ENCODE measurements at places on chromosomes 3 and 15. TPM values are rescaled to one million over a fixed set of nuclear protein-coding genes. Genes with fewer than 3 reads are reported as not detected.

GRCh38 chr15:78052545-78052944 lies 25.0 kb downstream of the TBC1D2B start:
- no peak for DNase-seq

GRCh38 chr3:102400142-102400541 lies 34.7 kb upstream of the ZPLD1 start:
- no peak for DNase-seq

GRCh38 chr3:138479438-138479863 lies 45.0 kb downstream of the ESYT3 start:
- no peak for DNase-seq

GRCh38 chr3:192174283-192174682 lies 553.1 kb downstream of the FGF12 start:
- DNase-seq: no peak

- no peak for DNase-seq
Measured at GRCh38 chr3:61683549-61684236, 122.3 kb downstream of the PTPRG start.

DNA sequence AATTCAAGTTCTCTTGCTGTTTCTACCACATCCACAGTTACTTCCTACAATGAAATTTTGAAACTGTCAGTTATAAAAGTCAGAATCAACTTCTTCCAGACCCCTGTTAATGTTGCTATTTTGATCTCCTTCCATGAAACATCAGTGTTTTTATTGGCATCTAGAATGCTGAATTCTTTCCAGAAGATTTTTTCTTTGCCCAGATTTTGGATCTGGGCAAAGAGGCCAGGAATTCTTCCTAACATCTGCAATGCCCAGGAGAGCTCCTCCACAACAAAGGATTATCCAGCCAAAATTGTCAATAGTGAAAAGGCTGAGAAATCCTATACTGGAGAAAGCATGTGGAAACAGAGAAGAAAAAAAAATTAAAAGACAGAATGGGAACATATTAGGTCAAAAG lies 75.5 kb downstream of the SERPINI1 start:
- DNase-seq: no peak

- no peak for DNase-seq
Measured at GRCh38 chr3:193771011-193771652, 178.1 kb downstream of the OPA1 start.

- no peak for DNase-seq
Measured at GRCh38 chr3:61981060-61981459, 392.3 kb downstream of the FEZF2 start.

GRCh38 chr3:1444195-1444594 lies 351.4 kb downstream of the CNTN6 start:
- DNase-seq: no peak

DNA sequence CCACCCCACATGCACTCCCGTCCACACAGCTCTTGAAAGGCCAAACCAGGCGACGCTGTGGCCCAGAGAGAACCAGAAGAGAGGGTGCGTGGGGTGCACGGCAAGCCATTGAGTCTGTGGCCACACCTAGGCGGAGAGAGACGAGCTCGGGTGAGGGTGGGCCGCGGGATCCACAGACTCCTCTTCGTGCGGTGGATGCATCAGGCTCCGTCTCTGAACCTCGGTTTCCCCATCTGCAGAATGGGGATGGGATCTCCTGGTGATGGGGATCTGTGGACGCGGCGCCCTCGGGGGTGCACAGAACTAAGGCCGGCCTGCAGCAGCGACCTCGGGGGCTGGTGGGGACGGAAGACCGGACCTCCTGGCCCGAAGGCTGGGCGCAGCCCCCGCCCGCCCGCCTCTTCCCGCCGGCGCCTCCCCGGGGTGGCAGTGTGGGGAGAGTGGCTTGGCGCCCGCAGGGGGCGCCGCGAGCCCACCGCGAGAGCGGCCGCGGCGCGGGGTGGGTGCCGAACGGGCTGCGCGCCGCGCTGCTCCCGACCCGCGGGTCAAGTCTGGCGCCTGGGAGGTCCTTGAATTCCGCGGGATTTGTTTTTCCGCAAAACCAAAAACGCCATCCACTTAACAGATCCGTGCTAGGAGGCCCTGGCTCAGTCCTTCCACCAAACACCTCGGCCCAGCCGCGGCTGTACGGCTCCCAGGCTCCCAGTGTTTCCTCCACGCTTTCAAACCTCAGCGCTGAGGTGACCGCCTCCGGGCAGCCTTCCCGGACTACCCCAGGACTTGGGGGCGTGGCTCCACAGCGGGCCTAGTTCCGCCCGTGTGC lies 13.2 kb upstream of the ADPGK start:
- no peak for DNase-seq

GRCh38 chr3:46853441-46854415 lies 9.5 kb downstream of the MYL3 start:
- DNase-seq: no peak

GRCh38 chr15:83268147-83268546 lies 16.3 kb downstream of the BNC1 start:
- DNase-seq: no peak

DNA sequence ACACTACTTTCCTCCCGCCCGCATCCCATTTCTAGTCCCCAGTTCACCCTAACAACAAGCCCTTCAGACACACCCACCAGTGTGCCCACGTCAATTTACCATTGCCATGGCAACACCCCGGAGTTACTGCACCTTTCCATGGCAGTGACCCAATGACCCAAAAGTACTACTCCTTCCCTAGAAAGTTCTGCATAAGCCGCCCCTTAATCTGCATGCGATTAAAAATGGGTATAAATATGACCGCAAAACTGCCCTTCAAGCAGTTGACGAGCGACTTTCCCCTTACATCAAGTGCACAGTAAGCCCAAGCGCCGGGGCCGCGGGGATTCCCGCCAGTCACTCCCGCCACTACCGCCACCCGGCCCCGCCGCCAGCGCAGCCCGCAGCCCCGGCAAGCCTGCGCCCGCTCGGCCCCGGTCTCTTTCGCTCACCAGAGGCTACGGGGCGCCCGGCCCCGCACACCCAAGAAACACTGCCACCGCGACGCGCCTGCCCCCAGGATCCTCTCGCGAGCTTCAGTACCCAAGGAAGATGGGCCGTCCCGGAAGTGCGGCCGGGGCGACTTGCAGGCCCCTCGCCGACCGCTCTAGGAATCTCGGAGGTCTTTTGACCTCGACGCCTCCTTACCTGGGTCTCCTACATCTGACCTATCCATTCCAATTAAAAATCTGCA lies 27.2 kb upstream of the ZNF502 start:
- peak; percentile 15 for DNase-seq

DNA sequence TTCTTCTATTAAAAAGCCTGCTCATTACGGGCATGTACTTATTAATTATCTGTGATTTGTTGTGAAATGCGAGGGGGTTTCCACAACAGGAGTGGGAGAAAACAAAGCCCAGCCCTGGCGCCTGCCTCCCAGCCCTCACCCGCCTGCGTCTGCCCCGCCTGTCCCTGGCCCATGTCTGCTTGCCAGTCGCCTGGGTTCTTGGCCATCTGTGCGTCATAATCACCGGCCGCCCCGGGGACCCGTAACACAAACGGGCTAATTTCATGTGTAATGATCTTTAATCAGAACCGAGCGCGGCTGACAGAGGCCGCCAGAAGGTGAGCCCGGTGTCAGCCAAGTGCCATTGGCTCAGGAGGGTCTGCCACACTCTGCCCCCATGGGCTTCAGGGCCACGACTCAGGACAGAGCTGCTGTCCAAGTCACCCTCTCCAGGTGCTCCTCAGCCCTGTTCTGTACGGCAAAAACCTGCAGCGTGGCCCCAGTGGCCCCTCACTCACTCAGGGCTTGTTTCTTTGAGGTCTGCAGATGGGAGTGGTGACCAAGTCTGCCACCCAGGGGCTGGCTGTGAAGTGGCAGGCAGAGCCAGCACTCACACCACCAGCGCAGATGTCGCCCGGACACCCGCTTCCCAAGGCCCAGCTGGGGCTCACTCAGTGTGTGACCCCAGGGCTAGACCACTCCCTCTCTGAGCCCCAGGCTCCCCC lies 28.8 kb upstream of the TMEM115 start:
- DNase-seq: no peak

- DNase-seq: no peak
Measured at GRCh38 chr3:21100656-21101359, 650.2 kb downstream of the ZNF385D start.

DNA sequence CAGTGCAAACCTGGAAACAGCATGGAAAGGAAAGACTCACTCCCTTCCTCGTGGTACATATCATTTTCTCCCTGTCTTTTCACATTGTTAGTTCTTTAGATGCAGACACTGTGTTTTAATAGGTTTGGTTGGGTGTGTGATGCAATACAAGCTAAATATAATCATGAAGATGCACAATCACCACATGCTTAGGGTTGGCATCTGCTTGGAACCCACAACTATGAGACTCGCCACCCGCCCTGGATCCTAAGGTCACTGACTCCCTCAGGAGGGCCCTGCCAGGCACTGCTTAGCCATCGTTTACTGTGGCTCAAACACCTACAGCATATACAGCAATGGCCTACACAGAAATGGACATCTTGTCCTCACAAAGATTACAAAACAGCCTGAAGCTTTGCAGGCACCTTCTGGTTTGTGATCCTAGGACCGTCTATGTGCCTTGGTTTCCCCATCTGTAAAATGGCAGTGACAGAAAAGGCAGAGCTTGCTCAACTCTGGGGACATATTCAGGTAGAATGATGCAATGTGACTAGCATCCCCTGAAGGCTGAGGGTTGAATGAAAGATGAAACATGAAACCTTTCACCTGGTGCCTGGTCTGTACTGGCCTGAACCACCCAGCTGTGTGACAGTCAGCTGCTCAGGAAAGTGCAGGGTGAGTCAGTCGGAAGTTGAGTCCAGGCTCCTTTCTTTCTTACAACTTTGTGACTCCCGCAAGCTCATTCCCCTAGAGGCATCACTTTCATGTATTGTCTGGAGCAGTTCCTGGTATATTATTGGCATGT lies 123.6 kb upstream of the PFN2 start:
- no peak for DNase-seq

GRCh38 chr3:176933704-176934103 lies 263.6 kb downstream of the TBL1XR1 start:
- DNase-seq: no peak

- no peak for DNase-seq
Measured at GRCh38 chr15:31017311-31017710, 25.9 kb upstream of the MTMR10 start.

DNA sequence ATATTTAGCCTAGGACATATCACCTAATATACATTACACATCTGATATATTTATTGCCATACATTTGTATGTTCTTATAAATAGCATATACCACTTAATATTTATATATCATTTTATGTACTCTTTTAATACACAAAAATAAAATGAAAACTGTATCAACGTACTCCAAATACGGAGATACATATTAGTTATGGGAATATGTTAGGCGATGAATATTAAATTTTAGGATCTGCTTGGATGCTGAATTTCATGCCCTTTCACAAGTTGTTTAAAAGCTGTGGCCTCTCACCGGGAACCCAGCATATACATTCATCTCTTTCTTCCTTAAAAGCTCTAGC lies 50.6 kb downstream of the ZIC4 start:
- no peak for DNase-seq

- DNase-seq: no peak
Measured at GRCh38 chr3:195028877-195029606, 241.9 kb downstream of the XXYLT1 start.

GRCh38 chr3:54714035-54714434 lies 213.8 kb downstream of the LRTM1 start:
- no peak for DNase-seq

- peak; percentile 13 for DNase-seq
Measured at GRCh38 chr3:127458696-127459604, 131.6 kb downstream of the TPRA1 start.

DNA sequence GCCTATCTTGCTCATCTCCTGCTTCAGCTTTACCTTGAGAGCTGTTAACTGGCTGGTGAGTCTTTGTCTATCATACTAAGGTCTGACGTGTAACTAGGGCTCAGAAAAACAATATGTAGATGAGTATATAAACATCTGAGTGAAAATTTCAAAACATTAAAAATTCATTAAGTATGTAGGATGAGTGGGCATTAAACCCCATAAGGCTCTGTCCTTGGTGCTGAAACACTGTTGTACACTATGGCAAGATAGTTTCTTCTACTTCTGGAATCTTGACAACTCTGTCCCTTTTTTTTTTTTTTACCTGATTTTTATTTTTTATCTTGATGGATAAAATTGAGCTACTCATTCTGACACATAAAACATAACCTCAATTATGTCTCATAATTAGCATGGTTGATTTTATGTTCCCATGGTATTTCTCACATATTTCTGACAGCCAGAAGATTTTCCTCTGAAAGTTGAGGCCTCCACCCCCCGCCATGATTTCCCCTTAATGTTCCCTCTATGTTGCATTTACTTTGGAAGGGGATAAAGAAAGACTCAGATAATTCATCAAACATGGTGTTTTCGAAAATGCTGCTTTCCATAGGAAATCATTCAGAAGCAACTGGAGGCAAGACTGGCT lies 54.3 kb downstream of the DGKG start:
- no peak for DNase-seq

DNA sequence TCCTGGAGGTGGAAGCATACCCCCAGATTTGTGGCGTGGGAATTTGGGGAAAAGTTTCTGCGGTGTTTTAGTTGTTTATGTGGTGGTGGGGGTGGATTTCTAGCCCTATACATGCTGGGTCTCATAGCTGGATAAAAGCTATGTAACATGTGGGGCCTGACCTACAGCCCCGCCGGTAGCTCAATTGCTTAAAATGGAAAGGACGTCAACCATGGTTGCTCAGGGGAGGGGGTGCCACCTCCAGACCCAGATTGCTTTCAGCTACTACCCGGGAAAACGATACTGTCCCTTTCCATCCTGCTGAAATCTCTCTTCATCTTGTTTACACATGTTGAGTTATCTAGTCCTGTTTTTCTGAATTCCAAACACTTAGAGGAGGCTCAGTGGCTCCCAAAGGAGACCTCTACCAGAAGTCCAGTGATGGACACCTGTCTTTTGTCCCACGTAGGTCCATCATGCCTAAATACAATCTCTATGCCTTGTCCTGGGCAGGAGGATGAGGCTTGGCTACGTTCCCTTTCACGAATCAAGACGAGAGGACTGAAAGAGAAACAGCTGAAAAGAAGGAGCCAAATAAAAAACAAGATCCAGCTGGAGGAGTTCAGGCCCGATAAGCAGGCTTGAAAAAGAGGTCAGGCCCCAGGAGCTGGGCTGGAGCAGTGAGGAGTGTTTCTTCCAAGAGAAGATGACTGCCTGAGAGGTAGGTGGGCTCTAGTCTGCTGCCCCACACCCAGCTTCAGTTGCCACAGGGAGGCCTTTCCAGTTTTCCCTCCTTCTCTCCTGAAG lies 72.1 kb upstream of the TPRG1 start:
- DNase-seq: no peak

GRCh38 chr3:136543385-136543784 lies 208.8 kb downstream of the STAG1 start:
- no peak for DNase-seq

- no peak for DNase-seq
Measured at GRCh38 chr3:124574012-124574411, 156.2 kb upstream of the UMPS start.

GRCh38 chr15:88803241-88803919 lies at the start of gene ACAN:
Gene ACAN, plus strand, starts transcription at chr15:88803436. Its CDS starts 32,771 bp downstream, at chr15:88836207.
- DNase-seq: no peak

BDH1 gene
- 140 TPM for total RNA-seq

NOX5 gene
- 0.21 TPM for total RNA-seq

RNU6-1 gene
- not detected for total RNA-seq

CD80 gene
- total RNA-seq: 6.8 TPM

ARHGAP11A gene
- total RNA-seq: 103 TPM

Data from activated T-helper 2 cell treated with anti-CD3 and anti-CD28 coated beads, Interferon-gamma antibody, Interleukin-2, Interleukin-4, amounts not matched to agents 10 μg/mL and 5 μg/mL and 100 μg/mL, durations not matched to agents 14 hours and 24 hours and 36 hours (primary cell).